SK-N-SH (cell line): ENCODE measurements at places on chromosomes 11 and 22. TPM values are rescaled to one million over a fixed set of nuclear protein-coding genes. Genes with fewer than 3 reads are reported as not detected.

OR8D1 gene
- not detected in 2 replicates for polyA plus RNA-seq

TREH gene
- polyA plus RNA-seq: not detected in 2 replicates

CRYBA4 gene
- polyA plus RNA-seq: not detected in 2 replicates

PATE2 gene
- 0.06 and 0.07 TPM in 2 replicates for polyA plus RNA-seq

BTG4 gene
- polyA plus RNA-seq: 0.26 and 0.34 TPM in 2 replicates

SLCO2B1 gene
- polyA plus RNA-seq: 0.18 TPM in 1 of 2 replicates, not detected in the other

OR52I1 gene
- polyA plus RNA-seq: not detected in 2 replicates

LDLRAD3 gene
- 10.6 and 11.0 TPM in 2 replicates for polyA plus RNA-seq

MRGPRX4 gene
- polyA plus RNA-seq: not detected in 2 replicates

SLC37A2 gene
- 0.39 and 0.44 TPM in 2 replicates for polyA plus RNA-seq

OR52R1 gene
- polyA plus RNA-seq: not detected in 2 replicates

OR51B4 gene
- 0.07 and 0.29 TPM in 2 replicates for polyA plus RNA-seq

RHOD gene
- 0.06 TPM in 1 of 2 replicates, not detected in the other for polyA plus RNA-seq

APLNR gene
- 0.03 and 0.15 TPM in 2 replicates for polyA plus RNA-seq

YPEL4 gene
- polyA plus RNA-seq: 2.3 and 2.4 TPM in 2 replicates

AQP11 gene
- 1.8 and 1.9 TPM in 2 replicates for polyA plus RNA-seq

BARX2 gene
- polyA plus RNA-seq: not detected in 2 replicates

CBLIF gene
- not detected in 2 replicates for polyA plus RNA-seq

TESMIN gene
- 2.0 and 3.5 TPM in 2 replicates for polyA plus RNA-seq

PTPN5 gene
- polyA plus RNA-seq: not detected in 2 replicates

TIMP3 gene
- polyA plus RNA-seq: 23.1 and 26.1 TPM in 2 replicates

CARD16 gene
- polyA plus RNA-seq: not detected in 2 replicates

OR5P2 gene
- not detected in 2 replicates for polyA plus RNA-seq

DDTL gene
- polyA plus RNA-seq: 1.6 and 2.0 TPM in 2 replicates

OR10A6 gene
- 0.02 TPM in 1 of 2 replicates, not detected in the other for polyA plus RNA-seq

MRGPRX3 gene
- polyA plus RNA-seq: not detected in 2 replicates

OR8G1 gene
- polyA plus RNA-seq: not detected in 2 replicates

TMEM126A gene
- polyA plus RNA-seq: 30.5 and 37.1 TPM in 2 replicates
